ENCODE measurements at places on chromosomes 5 and 9.

GRCh38 chr9:134040176-134040565, 14.9 kb downstream of the BRD3OS start:
- no peak for DNase-seq

DNA sequence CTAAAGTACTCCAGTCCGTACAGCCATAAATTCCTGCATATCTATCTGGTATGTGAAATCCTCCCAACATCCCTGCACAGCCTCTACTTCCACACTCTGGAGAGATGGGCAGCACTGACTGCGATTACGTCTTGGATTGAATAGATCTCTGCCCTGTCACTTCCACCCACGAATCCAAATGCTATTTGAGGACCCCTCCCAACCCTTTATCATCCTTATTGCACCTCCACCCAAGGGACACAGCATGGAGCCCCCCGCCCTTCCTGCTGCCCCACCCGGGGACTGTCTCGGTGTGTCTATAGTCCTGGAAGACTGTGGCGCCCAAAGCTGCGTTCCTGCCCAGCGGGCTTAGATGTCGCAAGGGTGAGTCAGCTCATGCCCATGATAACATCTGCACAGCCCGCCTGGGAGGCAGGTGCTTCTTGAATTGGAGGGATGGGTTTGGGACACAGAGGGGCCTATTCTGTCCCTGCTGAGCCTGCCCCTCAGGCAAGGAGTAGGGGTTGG, 105.7 kb upstream of the HAND1 start:
- DNase-seq, result no peak

DNA sequence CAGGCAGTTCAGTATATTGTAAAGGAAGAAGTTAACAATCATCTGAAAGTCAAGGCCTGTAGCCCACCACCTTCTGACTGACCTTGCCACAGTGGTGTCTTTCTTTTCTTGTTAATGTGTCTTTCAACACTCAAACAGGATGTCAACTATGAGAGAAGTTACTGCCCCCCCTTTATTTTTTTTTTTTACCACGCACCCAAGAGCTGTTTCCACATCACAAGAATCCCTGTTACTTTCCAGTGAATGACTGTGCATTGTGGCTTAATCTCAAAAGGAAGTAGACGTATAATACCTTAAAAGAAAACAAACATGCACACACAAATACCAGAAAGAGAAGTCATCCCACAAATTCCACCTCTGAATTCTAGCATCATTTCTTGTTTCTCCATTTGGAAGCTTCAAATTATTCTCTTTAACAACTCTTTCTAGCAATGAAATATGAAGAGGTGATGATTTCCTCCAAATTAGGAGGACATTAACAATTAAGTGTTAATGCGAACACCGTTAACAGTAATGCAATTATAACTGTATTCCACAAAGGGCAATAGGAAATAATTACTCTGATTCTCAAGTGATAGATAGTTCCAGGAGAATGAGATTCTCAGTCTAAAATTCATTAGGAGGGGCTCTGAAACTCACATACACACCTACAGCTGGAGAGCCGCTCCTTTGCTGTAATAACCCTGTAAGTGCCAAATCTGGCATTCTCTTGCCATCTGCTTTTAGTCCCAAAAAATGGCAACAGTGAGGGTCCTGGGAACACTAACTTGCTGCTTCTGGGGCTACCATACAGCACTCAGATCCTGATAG, 201.0 kb downstream of the EFNA5 start:
- DNase-seq, result no peak

DNA sequence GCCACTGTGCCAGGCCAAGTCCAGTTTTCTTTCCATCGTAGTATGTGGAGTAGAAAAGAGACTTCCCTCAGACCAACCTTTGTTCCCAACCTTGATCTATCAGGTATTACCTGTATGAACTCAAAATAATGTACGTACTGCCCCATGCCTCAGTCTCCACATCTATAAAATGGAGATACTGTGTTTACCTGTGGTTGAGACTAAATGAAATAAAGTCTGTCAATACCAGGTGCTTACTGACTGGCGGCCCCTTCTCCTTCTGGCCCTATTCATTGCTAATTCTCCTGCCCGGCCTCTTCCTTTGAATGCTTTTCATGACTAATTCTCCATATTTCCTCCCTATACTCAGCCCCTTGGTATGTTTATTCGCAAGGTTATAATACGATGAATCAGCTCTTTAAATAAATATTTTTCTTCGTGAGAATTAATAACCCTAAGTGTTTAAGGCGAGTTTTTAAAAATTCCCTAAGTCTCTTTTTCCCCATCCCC, 89.6 kb upstream of the BASP1 start:
- DNase-seq, result no peak

- no peak for DNase-seq
Observed at GRCh38 chr9:124439686-124440243, 10.5 kb upstream of the ADGRD2 start.

GRCh38 chr5:10977011-10977410, 216.0 kb upstream of the DAP start:
- DNase-seq, result no peak

- no peak for DNase-seq
Observed at GRCh38 chr5:45617859-45618416, 78.2 kb downstream of the HCN1 start.

GRCh38 chr9:27351438-27351837, 54.5 kb upstream of the EQTN start:
- DNase-seq, result no peak

GRCh38 chr5:153498516-153498915, 8.0 kb downstream of the GRIA1 start:
- no peak for DNase-seq

- DNase-seq, result no peak
Observed at GRCh38 chr9:134678666-134679443, 37.3 kb downstream of the COL5A1 start.

DNA sequence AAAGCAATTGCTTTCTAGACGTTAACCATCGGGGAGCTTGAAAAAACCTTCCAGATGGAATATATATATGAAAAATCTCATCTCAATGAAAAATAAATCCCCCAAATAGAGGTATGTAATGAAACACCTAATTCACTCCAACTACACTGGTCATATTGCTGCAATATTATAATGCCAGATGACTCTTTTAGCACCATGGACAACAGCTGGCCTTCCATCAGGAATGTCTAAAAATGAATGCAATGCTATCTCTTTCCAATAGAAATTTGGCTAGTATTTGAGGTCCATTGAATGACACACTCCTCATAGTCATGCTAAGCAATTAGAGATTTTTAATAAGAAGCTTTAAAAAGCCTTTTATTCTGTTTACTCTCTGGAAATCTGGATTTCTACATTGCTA, 340.2 kb upstream of the BRINP1 start:
- no peak for DNase-seq

DNA sequence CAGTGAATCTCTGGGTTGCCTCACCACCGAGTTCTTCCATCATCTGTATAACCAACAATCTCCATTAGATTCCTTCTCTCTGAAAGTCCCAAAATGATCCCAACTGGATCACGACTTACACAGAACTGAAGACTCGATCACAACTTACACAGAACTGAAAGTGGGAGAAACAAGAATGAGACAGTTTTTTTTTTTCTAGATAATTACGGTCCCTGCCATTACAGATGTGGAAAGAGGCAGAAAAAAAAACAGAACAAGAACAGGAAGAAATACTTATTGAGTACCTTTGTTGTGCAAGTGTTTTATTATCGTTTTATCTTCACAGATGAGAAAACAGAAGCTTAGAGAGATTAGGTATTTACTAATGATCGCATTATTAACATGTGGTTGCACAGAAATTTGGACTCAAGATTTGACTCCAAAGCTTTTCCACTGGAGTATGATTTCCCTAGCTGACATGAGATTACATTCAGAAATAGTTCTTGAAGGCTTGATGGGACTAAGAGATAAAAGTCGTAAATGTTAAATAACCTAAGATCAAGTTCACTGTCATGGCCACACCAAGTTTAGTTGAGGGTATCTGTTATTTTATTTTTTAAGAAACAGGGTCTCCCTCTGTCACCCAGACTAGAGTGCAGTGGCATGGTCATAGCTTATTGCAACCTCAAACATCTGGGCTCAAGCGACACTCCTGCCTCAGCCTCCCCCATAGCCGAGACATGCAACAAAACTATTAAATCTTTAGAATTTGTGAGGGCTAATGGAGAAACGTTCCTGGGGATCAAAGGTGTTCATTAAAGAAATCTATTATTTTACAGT, 8.9 kb downstream of the PLK2 start:
- no peak for DNase-seq

DNA sequence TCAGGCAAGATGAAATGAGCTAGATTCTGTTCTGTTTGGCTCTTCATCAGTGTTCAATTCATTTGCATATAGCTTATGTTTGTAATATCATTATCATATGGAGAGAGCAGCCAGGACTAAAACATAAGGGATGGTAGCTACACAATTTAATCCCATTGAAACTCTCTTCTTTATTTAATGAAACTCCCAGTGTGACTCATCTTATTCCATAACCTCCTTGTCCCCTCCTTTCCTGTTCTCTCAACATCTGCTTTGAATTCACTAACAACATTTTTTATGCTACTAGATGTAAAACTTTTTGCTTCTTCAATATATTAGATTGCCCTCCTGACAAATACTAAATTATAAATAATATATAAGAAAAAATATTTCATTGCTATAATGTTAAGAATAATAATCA, 1823.4 kb downstream of the MAT2B start:
- no peak for DNase-seq

DNA sequence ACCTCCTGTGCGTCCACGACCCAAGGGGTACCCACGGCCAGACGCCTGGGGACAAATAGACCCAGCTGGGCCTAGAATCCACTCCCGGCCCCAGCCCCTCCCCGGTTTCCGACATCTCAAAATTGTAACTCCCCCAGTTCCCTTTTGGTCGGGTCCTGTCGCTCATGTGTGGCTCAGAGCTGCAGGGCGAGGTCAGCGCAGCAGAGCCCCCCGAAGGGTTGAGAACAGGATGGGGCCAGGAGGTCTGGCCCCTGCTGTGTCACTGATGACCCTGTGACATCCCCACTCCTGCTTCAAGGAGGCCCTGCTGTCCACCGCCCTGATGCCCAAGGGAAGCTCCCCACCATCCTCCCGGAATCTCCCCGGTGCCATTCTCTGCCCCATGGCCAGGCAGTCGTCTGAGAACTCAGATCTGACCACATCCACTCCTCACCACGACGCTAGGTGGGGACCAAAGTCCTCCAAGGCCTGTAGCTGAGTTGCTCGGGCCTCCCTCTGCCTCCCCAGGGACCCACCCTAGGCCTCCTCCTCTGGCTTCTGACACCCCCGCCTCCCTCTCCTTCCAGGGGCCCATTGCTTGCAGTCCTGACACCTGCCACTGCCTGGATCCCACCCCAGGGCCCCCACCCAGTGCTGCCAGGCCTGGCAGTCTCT, 3.9 kb downstream of the SLC9A3 start:
- DNase-seq, result no peak

All from NCI-H2029 treated with DMSO at 0.1 percent for 48 hours (cell line).